ENCODE measurements at places on chromosomes 5 and 9.

GRCh38 chr5:157502143-157502647, 42.2 kb downstream of the NIPAL4 start:
- no peak for DNase-seq

GRCh38 chr9:90778746-90779145, 22.9 kb upstream of the SYK start:
- DNase-seq = no peak

DNA sequence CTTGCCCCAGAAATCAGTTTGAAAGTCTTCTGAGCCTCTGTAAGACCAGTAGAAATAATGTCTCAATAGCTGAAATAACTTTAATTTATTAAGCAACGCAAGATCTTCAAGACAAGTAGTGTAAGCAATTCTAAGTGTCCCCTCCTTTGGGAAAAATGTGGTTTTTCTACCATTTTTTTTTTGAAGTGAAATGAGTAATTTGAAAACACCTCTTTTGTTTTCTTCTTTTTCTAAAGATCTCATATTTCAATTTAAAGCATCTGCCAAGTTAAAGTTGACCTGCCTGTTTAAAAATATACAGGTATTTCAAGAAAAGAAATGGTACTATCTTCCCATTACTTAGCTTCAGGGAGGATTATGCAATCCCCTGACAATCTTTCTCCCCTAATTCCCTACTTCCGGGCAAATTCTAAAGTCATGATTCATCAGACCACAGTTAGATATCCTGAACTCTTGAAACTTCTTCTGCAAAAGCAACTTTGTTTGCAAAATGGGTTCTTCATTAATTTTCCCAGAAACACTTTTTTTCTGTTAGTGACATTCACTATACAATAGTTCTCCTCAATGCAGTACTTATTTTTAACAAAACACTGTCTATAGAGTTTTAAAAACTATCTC, 7.8 kb upstream of the ANXA1 start:
- DNase-seq = no peak

GRCh38 chr5:81748556-81748955, 2.3 kb downstream of the SSBP2 start:
- no peak for DNase-seq

- no peak for DNase-seq
Measured at GRCh38 chr9:112621018-112621655, 96.8 kb downstream of the INIP start.

- no peak for DNase-seq
Measured at GRCh38 chr9:87515006-87515405, 17.3 kb downstream of the DAPK1 start.

DNA sequence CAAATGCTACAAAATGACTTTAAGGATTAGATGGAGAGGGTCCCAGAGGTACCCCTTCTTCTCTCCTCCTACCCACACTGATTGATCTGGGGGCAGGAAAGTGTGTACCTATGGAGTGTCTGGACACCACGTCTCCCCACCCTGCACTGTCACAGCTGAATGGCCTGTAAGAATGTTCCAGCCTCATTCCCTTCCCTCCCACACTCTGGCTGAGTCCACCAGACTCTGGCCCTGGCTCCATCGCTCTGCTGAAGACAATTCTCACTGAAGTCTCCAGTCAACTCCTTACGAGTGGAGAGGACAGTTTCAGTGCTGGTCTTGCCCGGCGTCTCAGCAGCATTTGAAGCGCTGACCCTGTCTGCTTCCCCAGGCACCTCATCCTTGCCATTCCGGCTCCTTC, 105.8 kb downstream of the TTLL11 start:
- no peak for DNase-seq

DNA sequence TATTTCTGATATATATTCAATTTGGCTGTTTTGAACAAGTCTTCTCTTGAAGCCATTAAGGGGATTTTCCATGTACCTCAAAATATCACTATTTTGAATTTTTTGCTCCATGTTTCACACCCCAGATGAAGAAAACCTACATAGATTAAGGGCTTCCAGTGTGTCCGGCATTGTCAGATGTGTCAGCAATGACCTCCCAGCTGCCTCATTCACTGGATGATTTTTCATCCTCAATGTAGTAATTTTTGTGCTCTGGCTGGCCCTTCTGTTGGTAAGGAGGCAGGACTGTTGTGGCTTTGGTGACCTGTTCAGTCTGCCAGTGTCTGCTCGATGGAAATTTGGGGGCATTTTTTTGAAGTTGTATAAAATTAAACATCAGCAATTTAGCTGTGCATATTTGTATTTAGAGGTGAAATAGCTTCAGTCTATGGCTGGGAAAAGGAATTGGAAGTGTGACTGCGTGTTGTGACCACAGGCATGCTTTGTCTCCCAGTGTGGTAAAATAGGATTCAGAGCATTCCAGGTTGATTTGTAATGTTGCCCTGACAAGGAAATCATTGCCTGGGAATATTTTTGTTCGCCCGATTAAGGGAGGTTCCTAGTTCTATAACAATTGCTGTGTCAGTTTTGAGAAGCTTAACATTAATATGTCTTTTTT, 312.4 kb downstream of the ARHGEF28 start:
- DNase-seq = no peak

- DNase-seq = no peak
Measured at GRCh38 chr5:66702426-66702825, 106.2 kb downstream of the MAST4 start.

DNA sequence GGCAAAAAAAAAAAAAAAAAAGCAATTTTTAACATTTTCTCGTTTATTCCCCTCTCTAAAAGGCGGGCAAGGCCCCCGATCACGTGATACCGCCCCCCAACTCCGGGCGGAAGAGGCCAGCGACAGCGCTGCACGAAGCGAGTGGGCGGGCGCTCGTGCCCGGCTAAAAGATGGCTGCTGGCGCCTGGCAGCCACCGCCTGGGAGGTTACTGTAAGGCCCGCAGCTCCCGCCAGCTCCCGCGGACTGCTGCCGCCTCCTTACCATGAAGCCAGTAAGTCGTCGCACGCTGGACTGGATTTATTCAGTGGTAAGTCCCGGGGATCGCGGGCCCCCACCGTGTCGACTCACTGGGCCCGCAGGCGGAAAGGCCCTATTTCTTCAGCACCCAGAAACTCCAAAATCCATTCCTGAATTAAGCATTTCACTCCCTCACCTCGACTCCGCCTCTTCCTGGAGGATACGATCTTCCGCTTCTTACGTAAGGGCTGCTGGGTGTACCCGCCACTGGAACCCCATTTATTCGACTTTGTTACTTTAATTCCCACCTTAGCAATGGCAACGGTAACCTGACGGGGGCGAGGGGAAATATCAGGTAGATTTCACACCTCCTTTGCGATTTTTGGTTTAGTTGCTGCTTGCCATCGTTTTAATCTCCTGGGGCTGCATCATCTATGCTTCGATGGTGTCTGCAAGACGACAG, at the start of the genes SMIM27 and TOPORS:
TSS of gene SMIM27 (plus strand) at position 156 of the 701 bp plus-strand sequence. CDS start at position 264, 108 bp downstream.
TSS of gene TOPORS (minus strand) at position 415 of the 701 bp plus-strand sequence. CDS start at position 265, 150 bp downstream.
- peak; percentile 72 for DNase-seq

GRCh38 chr9:124725068-124725452, 46.1 kb downstream of the NR6A1 start:
- DNase-seq = no peak

- DNase-seq = no peak
Measured at GRCh38 chr5:78007233-78007632, 231.1 kb upstream of the TBCA start.

- no peak for DNase-seq
Measured at GRCh38 chr9:134623258-134624066, 18.1 kb upstream of the COL5A1 start.

DNA sequence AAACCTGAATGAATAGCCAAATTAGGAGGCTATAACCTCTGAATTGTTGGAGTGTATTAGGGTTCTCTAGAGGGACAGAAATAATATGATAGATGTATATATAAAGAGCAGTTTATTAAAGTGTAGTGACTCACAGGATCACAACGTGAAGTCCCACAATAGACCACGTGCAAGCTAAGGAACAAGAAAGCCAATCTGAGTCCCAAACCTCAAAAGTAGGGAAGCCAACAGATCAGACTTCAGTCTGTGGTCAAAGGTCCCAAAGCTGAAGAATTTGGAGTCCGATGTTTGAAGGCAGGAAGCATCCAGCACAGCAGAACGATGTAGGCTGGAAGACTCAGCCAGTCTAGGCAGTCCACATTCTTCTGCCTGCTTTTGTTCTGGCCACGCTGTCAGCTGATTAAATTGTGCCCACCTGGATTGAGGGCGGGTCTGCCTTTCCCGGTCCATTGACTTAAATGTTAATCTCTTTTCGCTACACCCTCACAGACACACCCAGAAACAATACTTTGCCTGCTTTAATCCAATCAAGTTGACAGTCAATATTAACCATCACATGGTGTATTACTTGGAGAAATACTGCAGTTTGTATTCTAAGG, 550.6 kb downstream of the CDH10 start:
- no peak for DNase-seq

GRCh38 chr9:108300306-108301287, 555.2 kb downstream of the ACTL7B start:
- DNase-seq = no peak

GRCh38 chr5:180684623-180685161, 35.3 kb upstream of the FLT4 start:
- no peak for DNase-seq

- no peak for DNase-seq
Measured at GRCh38 chr5:39905356-39905755, 480.6 kb upstream of the DAB2 start.

DNA sequence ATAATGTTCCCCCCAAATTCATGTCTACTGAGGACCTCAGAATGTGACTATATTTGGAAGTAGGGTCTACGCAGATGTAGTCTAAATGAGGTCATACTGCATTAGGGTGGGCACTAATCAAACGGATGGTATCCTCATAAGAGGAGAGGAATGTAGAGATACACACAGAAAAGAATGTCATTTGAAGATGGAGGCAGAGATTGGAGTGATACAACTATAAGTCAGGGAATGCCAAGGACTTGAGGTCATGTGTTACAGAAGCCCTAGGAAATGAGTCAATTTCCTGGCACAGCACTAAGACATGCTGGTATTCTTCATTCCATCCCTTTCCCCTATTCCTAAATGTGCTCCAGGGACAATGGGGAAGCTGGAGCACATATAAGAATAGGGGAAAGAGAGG, 758 bp upstream of the PDCD1LG2 start:
- DNase-seq = no peak

DNA sequence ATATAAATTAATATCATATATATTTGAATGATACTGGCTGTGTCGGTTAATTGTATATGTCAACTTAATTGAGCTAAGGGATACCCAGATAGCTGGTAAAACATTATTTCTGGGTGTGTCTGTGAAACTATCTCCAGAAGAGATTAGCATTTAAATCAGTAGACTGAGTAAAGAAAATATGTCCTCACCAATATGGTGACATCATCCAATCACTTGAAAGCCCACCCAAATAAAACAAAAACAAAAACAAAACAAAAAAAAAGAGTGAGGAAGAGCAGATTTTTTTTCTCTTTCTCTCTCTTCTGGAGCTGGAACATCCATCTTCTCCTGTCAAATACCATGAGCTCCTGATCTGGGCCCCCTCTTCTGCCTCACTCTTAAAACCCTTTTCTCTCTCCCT, 15.7 kb upstream of the CCDC152 start:
- no peak for DNase-seq

All from cerebellar nuclear complex (tissue), 1 donor.